ENCODE measurements at places on chromosomes 5 and 9. TPM values are rescaled to one million over a fixed set of nuclear protein-coding genes. Genes with fewer than 3 reads are reported as not detected.

The UTP15 gene
- 23.8 TPM for total RNA-seq

The FOXD4L4 gene
- 0.18 TPM for total RNA-seq

DNA sequence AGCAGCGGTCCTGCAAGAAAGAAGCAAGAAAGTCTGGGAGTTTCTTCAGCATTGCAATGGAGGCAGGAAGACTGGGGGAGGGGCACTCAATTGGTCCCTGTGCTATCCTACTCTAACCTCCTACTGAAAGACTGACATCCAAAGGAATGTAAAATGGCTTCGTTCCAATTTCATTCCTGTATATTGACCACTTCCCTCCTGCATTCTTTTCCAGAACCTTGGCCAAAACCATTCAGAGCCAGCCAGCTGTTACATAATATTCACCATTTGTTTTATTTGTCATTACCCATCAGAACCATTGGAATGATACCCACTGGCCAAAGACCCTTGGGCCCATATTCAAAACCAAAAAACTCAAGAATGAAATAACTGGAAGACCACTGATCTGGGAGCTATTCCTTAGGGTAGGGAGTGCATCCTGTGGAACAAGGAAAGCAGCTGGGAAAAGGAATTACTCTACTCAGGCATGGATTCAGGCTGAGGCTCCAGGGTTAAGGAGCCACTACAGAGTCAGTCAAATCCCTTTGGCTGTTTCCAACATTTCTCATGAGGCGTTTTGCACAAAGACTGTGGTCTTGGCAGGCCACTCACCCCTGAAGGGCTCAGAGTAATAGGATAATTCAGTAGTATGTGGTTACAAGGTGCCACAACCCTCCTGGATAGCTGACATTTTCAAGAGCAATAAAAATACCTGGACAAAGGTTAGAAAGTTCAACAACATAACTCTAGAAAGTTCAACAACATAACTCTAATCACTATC is 148.7 kb upstream of the SLC1A3 start:
- no peak overlapping the region for H3K4me3 ChIP-seq
- no peaks in the 10 kb centered on the region for H3K27me3 ChIP-seq
- DNase-seq: no peak
- no peaks in the 10 kb centered on the region for H3K36me3 ChIP-seq

DNA sequence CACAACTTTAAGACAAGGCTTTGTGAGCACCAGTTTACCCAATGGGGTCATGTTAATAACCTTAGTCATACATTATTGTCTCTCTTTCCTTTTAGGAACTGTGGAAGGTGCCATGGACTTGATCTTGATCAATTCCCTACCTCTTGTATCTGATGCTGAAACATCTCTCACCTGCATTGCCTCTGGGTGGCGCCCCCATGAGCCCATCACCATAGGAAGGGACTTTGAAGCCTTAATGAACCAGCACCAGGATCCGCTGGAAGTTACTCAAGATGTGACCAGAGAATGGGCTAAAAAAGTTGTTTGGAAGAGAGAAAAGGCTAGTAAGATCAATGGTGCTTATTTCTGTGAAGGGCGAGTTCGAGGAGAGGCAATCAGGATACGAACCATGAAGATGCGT is 48.7 kb downstream of the TEK start:
- H3K4me1 ChIP-seq: no peaks in the 10 kb centered on the region
- H3K4me3 ChIP-seq: no peak overlapping the region
- no peak overlapping the region for H3K27ac ChIP-seq
- H3K27me3 ChIP-seq: peaks cover 2% of the 10 kb centered on the region
- H3K36me3 ChIP-seq: no peaks in the 10 kb centered on the region

GRCh38 chr5:84231433-84231832 is 153.2 kb downstream of the EDIL3 start:
- no peak overlapping the region for H3K27ac ChIP-seq
- no peaks in the 10 kb centered on the region for H3K27me3 ChIP-seq
- DNase-seq: no peak
- H3K4me1 ChIP-seq: no peaks in the 10 kb centered on the region
- no peak overlapping the region for H3K4me3 ChIP-seq
- no peaks in the 10 kb centered on the region for H3K36me3 ChIP-seq

The PRDM9 gene
- not detected for total RNA-seq

The RNF183 gene
- not detected for total RNA-seq

- no peaks in the 10 kb centered on the region for H3K4me1 ChIP-seq
- H3K36me3 ChIP-seq: no peaks in the 10 kb centered on the region
- DNase-seq: no peak
- H3K27ac ChIP-seq: no peak overlapping the region
- H3K27me3 ChIP-seq: peaks cover 5% of the 10 kb centered on the region
- H3K4me3 ChIP-seq: no peak overlapping the region
Measured at GRCh38 chr5:112275671-112276070, 143.4 kb downstream of the EPB41L4A start.

The FREM1 gene
- total RNA-seq: not detected

The TNFSF15 gene
- total RNA-seq: 1.1 TPM

The FBXL7 gene
- not detected for total RNA-seq

- H3K36me3 ChIP-seq: peaks cover 2% of the 10 kb centered on the region
- peaks cover 22% of the 10 kb centered on the region for H3K27me3 ChIP-seq
- H3K4me1 ChIP-seq: peaks cover 8% of the 10 kb centered on the region
- no peak overlapping the region for H3K27ac ChIP-seq
- no peak for DNase-seq
Measured at GRCh38 chr9:92132501-92132900, 17.3 kb upstream of the SPTLC1 start.

GRCh38 chr5:118302786-118303185 is 685.6 kb downstream of the DTWD2 start:
- H3K36me3 ChIP-seq: no peaks in the 10 kb centered on the region
- no peak overlapping the region for H3K4me3 ChIP-seq
- H3K4me1 ChIP-seq: no peaks in the 10 kb centered on the region
- DNase-seq: no peak

DNA sequence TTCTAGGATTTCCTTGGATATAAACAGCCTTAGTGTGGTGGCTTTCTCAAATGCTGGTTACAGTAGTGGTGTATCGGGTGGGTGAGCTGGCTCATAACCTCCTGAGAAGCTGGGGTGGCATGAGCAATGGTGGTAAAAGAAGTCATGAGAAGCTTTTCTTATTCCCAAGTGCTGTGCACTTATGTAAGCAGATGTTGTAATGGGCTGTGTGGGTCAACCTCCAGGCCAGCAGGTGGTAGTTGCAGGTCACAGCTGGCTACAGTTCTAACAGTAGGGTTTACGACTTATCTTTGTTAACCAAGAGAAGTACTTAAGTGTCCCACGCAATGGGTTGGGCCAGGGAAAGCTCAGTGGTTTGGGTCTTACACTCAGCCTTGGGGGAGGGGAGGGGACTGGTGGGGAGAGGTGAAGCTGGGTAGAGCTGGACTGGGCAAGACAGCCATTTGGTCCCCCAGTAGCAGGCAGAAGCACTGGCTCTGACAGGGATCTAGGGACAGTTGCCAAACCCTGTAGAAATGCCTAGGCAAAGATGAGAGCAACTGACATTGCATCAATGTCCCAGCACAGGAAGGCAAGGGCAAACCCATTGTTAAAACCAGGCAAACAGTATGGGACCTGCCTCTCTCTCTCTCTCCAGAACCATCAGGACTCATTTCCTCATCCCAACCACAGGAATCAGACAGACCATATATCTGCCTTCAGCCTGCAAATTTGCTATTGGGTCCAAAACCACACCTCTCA is 76.8 kb downstream of the RNF130 start:
- DNase-seq: no peak
- H3K27me3 ChIP-seq: no peaks in the 10 kb centered on the region
- H3K27ac ChIP-seq: no peak overlapping the region
- H3K4me3 ChIP-seq: no peak overlapping the region
- no peaks in the 10 kb centered on the region for H3K4me1 ChIP-seq

DNA sequence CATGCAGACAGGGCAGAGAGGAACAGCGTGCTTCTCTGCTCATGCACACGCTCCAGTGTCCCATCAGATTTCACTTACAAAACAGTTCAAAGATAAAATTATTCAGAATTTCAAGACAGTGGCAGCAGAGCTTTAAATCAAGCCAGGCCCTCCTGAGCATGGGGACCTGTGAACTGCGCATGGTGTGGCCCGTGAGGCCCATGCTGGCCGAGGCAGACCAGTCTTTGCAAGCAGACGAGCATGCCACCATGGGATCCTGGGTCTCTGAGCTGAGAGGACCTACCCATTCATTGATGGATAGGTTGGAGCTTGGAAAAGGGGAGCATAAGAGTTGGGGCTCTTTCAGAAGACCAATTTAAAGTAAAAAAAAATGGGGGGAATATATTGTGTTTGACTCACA is 35.0 kb upstream of the SAP30L start:
- peaks cover under 1% of the 10 kb centered on the region for H3K4me1 ChIP-seq
- no peak for DNase-seq
- H3K36me3 ChIP-seq: peaks cover 11% of the 10 kb centered on the region
- H3K27ac ChIP-seq: no peak overlapping the region
- no peak overlapping the region for H3K4me3 ChIP-seq

The XRCC4 gene
- total RNA-seq: 12.6 TPM

The PCDHA7 gene
- not detected for total RNA-seq

- no peaks in the 10 kb centered on the region for H3K27me3 ChIP-seq
- H3K4me1 ChIP-seq: no peaks in the 10 kb centered on the region
- DNase-seq: no peak
Measured at GRCh38 chr5:6202149-6202967, 176.0 kb downstream of the MED10 start.

GRCh38 chr5:154751854-154752253 is 3.3 kb upstream of the LARP1 start:
- H3K4me3 ChIP-seq: no peak overlapping the region
- H3K27me3 ChIP-seq: no peaks in the 10 kb centered on the region
- no peak for DNase-seq
- peaks cover 13% of the 10 kb centered on the region for H3K4me1 ChIP-seq
- H3K27ac ChIP-seq: no peak overlapping the region

The GTF3C5 gene
- total RNA-seq: 95.7 TPM

The GCNT1 gene
- total RNA-seq: 7.7 TPM

DNA sequence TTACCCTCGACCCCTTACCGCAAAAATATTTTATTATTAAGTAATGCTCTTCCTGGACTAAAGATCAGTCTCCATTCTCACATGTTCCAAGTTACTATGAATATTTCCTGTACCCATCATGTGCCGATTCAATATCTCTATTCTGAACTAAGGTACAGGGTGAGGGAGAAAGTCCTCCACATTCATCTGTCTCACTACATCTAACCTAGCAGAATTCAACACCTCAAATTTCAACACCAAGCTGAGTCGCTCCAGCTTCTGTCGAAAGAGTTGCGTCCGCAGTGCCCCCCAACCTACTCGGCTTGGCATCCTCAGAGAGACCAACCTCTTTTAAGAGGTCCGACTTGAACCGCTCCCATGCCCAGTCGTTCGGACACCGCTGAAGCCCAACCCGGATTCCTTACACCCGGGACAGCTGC is 1.0 kb downstream of the CERT1 start:
- peak overlapping the region; percentile 96 for H3K27ac ChIP-seq
- DNase-seq: no peak
- H3K4me3 ChIP-seq: peak overlapping the region; percentile 97
- no peaks in the 10 kb centered on the region for H3K27me3 ChIP-seq
- H3K36me3 ChIP-seq: peaks cover 20% of the 10 kb centered on the region

Measured in activated CD8-positive, alpha-beta T cell treated with anti-CD3 and anti-CD28 coated beads, Interleukin-2, amount 10 ng/mL, durations not matched to agents 7 days and 5 days (primary cell).